ENCODE measurements at places on chromosomes 4 and X.

DNA sequence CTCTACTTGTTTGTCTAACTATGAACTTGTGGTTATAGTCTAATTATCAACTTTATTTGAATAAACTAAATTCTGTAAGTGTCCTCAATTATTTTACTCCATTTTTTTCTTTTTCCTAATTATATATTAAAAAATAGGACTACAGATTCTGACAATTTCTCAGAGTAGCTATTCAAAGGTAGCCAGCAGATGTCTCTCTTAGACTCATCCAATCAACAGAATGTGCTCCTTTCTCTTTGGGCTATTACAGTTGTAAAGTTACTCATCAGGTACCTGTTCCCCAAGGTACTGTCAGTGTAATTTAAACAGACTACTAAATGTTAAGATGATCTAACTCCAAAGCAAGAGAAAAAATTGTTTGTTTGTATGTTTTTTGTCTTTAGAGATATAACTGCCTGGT, 248.6 kb downstream of the PCDH18 start:
- no peak for DNase-seq

DNA sequence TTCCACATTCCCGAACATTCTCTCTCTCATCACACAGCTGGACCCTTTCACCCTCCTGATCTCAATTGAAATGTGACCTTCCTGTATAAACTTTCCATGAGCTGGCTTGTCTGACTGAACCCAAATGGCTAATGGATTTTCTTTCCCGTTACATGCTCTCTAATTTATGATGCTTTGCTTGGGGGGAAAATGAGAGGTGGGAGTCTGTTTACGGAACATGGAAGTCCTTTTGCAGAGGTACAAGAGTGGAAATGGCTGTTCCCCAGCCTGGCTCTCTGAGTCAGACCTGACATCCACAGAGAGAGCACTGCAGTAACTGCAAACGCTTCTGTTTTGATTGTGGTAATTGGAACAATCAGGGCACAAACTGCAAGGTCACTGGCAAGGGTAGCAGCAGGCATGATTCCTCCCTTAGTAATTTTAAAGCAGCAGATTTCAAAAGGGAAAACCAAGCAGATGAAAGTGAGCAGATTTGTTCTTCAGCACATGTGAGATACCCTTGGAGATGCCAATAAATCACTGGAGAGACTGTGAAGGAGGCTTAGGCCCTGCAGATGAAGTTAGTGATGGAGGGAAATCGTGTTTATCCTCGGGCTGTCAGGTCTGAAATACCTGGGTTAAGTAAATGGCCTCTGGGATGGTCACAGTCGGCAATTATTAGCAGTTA, 83.9 kb downstream of the SNCA start:
- DNase-seq: peak; percentile 25

DNA sequence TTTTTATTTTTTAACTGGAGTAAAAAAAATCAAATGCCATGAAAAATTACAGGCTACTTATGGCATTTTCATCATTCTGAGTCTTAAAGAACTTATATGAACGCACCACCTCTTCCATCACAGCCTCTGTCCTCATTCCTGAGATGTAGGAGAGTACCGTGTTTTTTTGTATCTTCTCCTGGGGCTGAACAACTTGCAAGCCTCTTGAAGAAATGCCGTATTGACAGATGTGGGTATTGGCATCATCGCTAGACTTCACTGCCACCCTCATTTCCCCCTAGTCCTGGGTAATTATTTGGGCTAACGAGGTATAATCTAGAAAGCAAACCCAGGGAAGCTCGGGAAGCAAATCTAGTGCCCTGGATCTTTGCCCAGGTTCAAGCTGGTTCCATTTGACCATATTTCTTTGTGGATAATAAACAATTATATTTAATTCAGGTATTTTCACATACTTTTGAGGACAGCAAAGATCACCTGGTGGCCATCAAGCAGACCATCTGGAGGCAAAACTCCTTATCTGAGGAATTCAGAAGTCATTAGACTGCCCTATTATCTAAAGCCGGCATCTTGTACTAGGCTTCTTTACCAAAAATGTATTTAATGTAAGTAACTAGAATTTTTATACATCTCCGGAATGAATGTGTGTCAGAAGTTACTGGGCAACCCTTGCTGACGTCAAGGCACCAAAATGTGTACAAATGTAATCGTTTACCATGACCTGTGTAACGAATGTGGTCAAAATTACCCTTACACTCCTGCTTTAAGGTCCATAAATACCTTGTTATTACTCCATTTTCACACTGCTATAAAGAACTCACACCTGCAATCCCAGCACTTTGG, 55.9 kb upstream of the WDR19 start:
- DNase-seq: no peak

DNA sequence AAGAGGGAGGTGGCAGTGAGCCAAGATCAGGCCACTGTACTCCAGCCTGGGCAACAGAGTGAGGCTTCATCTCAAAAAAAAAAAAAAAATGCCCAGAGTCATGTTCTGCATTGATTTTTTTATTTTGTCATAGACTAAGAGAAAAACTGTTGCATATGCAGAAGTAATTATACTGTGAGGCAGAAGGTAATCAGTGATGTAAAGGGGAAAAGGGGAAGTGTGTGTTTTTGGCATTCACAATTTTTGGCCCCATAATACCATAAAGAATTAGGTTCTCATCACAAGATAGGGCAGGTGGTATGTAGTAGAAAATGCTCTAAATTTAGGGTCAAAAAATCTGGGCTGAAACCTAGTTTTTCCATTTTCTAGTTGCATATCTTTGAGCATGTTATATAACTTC, 47.3 kb upstream of the GAB1 start:
- no peak for DNase-seq

GRCh38 chr4:38067499-38067898, 107.3 kb downstream of the PTTG2 start:
- DNase-seq: no peak

DNA sequence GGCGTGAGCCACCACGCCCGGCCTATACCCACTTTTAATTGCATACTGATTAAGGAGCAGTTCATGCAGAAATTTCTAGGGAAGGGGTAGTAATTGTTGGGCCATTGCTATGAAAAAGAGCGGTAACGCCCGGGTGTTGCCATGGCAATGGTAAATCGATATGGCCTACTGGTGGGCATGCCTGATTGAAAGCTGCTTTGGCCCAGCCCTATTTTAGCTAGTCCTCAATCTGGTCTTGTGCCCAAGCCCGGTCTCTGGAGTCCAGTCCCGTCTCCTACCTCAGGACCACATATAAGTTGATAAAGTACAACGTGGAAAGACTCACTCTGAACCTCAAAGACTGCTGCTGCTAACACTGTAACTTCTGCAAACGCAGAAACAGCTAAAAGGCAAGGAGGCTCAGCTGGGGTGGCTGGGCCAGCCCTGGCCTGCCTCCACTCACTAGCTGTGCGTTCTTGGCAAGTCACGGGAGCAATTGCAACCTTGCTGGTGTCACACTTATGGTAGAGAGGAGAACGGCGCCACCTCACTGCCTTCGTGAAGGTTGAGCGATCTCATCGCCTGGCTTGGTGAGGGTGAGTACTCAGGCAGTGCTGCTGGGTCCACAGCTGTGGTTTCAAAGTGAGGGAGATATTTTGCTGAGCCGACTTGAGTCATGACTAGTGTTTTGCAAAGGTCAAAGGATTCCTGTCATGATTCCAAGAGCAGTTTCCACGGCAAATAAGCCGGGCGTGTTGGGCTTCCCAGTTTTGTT, 57.0 kb upstream of the GRPEL1 start:
- peak; percentile 73 for DNase-seq

- DNase-seq: no peak
Observed at GRCh38 chr4:105135785-105136184, 10.9 kb upstream of the TET2 start.

- no peak for DNase-seq
Observed at GRCh38 chr4:99848591-99849001, 32.0 kb downstream of the DAPP1 start.

GRCh38 chr4:66602622-66603021, 932.3 kb upstream of the EPHA5 start:
- DNase-seq: no peak

GRCh38 chr4:2280531-2281300, 18.8 kb upstream of the MXD4 start:
- peak; percentile 12 for DNase-seq

- no peak for DNase-seq
Observed at GRCh38 chr4:152831416-152831815, 51.7 kb downstream of the ARFIP1 start.

DNA sequence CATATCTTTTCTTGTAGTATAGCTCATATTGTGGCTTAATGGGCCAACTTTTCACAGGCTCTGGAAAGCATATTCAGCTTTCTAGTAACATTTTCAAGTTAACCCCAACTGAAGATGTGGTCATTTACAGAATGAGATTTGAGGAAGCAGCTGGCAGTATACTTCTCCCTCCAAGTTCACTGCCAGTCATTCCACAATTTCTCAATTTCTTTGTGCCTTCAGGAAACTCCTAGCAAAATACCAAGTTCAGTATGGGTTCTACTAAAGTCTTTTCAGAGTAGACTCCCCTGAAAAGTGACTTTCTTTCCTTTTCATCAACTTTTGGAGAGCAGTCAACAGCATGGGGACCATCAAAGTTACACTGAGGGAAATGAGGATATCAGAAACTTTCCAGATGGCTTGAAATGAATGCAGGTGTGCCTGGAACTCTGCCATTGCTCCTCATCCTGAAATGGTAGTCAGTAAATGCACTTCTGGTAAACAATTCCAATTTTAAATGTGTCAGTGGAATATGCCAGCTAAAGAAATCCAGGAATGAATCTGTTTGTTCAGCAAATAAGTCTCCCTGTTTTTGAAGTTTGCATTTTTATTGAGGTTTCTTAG, 81.5 kb upstream of the TEX13D start:
- peak; percentile 37 for DNase-seq

DNA sequence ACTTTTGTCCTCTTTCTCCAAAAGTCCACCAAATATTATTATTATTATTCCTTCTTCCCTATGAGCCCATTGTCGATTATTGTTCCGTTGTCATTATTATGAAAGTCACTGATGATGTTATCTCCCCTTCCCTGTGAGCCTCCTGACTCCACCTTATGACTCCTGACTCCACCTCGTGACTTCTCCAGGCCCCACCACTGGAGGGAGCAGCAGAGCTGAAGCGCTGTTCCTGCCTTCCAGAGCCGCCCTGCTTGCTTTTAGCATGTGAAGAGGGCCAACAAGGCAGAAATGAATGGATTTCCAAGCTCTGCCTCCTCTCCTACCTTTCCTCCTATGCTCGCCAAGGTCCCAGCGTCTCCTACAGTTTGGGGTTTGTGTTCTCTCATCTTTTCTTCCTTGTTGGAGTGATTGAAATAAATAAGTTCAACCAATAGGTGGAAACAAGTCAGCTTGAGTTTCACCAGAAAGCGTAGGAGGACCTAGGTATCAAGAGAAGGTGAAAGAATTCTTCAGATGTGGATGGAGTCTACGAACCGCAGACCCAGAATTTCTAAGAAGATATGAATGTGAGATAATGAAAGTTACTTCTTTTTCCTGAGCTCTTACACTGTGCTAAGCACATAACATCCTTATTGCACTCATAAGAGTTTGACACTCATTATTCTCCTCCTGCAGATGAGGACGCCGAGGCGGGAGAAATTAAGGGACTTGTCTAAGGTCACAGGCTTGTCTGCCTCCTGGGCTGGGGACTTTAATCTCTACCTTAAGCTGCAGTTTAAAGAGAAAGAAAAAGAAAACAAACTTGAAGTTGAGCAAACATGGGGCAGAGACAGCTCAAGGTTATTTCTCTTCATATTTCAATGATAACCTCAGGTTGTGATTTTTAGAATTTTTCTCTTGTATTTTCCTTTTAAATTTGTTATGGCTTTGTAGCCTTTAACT, 26.1 kb downstream of the IGSF1 start:
- no peak for DNase-seq

GRCh38 chrX:6748595-6748994, 213.7 kb upstream of the VCX3A start:
- no peak for DNase-seq

GRCh38 chr4:55125087-55125721, at the start of gene KDR:
KDR (minus strand) TSS chr4:55125595; CDS start chr4:55125293, 302 bp downstream.
- DNase-seq: peak; percentile 55

DNA sequence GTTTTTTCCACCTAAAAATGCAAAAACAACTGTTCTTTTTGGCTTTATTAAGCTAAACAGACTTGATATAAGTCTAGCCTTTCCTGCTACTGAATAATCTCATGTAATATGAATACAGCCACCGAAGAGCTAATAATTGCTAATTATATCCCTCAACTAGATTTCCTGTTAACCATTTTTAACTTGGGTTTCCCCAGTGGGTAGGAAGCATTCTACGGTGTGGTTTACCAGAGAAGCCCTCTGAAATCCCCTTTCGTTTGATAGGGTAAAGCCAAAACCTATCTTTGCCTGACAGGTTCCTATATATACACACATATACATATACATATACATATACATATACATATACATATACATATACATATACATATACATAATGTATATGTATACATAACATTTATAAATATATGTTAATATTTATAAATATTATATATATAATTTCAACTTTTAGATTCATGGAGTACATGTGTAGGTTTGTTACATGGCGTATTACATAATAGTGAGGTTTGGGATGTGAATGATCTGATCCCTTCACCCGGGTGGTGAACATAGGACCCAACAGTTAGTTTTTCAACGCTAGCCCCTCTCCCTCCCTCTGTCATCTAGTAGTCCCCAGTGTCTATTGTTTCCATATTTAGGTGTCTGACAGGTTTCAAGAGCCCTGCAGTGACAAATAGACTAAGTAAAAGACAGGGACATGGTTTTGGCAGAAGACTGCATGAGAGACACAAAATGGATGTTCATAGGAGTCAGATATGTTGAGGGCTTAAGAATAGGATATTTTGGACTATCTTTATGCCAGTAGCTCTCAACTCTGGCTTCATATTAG, 62.4 kb downstream of the ATXN3L start:
- no peak for DNase-seq

- no peak for DNase-seq
Observed at GRCh38 chr4:125952631-125953030, 637.9 kb downstream of the FAT4 start.

DNA sequence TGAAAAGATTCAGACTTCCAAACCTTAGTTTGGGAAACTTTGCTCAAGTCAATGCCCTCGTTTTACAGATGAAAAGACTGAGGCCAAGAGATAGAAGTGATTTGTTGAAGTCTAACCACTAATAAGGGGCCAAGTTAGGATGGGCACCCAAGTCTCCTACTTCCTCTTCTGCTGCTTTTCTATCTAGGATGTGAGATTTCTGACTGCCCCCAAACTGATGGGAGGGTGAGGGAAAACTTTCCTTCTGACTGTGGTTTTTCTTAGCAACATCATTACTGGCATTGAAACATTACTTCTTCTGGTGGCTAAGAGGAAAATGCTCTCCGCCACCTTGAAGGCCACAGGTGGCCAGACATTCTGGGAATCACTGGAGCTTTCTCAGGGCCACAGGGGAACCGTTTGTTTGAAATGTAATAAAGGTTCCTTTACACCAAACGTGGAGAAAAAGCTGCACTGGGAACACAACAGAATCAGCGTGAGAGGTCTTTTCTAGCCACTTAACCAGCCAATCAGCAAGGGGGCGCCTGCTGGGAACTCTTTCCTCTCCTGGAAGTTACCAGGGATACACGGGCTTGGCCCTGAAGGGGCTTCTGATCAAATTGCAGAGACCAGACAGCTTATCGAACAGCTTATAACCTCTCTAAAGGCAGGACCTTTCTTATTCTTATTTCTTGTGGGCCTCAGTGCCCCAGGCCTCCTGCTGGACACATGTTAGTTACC, 115.9 kb upstream of the TEX13D start:
- no peak for DNase-seq

- DNase-seq: no peak
Observed at GRCh38 chr4:2961811-2962441, 1.3 kb downstream of the NOP14 start.

GRCh38 chr4:150974750-150975149, 40.3 kb downstream of the LRBA start:
- no peak for DNase-seq

GRCh38 chrX:111200327-111200726, 70.0 kb downstream of the CAPN6 start:
- no peak for DNase-seq

Data from left hindlimb (tissue), 1 donor.